ENCODE measurements at places on chromosomes 5 and 9. TPM values are rescaled to one million over a fixed set of nuclear protein-coding genes. Genes with fewer than 3 reads are reported as not detected.

RUFY1 gene
- 25.0 TPM for total RNA-seq

CRB2 gene
- total RNA-seq, result 9.8 TPM

RAD50 gene
- 40.6 TPM for total RNA-seq

PCDHB16 gene
- 2.4 TPM for total RNA-seq

DNA sequence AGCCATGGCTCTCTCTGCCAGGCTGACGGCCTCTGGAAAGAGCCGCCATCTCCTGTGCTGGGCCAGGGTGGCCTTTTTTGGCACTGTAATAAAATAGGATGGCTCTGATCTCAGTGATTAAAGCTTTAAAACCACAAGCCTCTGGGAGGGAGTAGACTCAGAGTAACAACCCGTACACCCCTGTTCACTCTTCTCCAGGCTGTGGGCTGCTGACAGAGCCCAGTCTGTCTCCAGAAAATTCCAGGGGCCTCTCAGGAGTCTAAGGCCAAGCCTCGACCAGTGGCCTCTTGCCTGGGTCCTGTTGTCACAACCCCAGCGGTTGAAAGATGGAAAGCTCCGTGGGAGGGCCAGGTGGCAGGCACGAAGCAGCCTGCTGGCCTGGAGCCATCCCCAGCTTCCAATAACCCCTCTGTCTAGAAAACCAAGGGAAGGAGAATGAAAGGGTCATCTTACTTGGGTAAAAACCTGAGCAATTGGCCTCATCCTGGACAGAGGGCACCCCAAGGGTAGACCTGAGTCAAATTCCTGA lies 286.7 kb upstream of the ZNF462 start:
- no peaks in the 10 kb centered on the region for H3K36me3 ChIP-seq
- H3K27me3 ChIP-seq, result no peaks in the 10 kb centered on the region
- no peak overlapping the region for H3K4me3 ChIP-seq
- no peak overlapping the region for H3K27ac ChIP-seq

DNA sequence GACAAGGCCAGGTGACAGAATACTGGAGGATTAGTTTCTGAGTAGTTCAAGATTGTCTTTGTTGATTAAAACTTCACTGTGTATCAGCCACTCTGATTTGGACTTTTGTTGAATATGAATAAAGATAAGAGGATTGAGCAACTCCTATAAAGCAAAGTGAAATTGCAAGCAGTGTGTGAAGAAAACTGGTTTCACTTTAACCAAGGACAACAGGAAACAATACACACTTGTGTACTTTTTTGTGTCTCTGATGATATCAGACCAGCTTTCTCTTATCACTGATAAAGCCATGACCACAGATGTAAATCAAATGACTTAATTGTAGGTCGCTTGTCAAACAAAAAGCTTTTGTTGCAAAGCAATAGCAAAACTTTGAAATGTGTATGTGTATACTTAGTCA lies 268.6 kb downstream of the FER start:
- H3K27ac ChIP-seq, result no peak overlapping the region
- H3K4me3 ChIP-seq, result no peak overlapping the region
- H3K36me3 ChIP-seq, result no peaks in the 10 kb centered on the region
- peaks cover 7% of the 10 kb centered on the region for H3K4me1 ChIP-seq

MACIR gene
- total RNA-seq, result 26.4 TPM

- no peaks in the 10 kb centered on the region for H3K36me3 ChIP-seq
- no peaks in the 10 kb centered on the region for H3K4me1 ChIP-seq
- H3K27me3 ChIP-seq, result no peaks in the 10 kb centered on the region
- no peak overlapping the region for H3K4me3 ChIP-seq
- no peak overlapping the region for H3K27ac ChIP-seq
Measured at GRCh38 chr5:58149345-58149744, 310.5 kb downstream of the PLK2 start.

DNA sequence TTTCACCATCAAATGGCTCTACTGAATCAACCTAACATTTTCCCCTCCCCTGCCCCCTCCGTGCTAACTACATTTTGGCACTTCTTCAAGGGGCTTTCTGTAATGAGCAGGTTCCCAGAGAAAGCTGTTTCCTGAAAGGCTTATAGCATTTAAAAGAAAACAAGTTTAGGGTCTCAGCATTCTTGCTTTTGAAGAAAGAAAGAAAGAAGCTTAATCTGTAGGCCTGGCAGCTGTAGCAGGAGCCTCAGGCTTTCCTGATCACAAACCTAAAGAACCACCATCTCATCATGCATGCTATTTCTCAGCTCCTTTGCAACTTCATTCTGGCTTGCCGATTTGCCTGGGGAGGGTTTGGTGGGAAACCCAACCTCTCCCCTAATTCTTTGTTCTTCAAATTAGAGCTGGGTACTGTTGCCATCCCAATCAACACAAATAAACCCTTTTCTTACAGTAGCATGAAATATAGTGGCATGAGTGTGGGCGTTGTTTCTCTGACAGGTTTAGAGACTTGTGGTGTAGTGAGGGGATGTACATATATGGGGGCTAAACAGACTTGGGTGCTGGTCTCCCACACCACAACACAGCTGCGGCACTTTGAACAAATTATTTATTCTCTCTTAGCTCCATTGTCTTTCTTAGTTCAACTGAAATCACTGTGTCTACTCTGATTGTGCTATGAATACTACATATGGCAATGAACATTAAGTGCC lies 160.5 kb upstream of the TNC start:
- H3K27me3 ChIP-seq, result no peaks in the 10 kb centered on the region
- DNase-seq, result no peak
- no peak overlapping the region for H3K27ac ChIP-seq
- no peaks in the 10 kb centered on the region for H3K36me3 ChIP-seq

DNA sequence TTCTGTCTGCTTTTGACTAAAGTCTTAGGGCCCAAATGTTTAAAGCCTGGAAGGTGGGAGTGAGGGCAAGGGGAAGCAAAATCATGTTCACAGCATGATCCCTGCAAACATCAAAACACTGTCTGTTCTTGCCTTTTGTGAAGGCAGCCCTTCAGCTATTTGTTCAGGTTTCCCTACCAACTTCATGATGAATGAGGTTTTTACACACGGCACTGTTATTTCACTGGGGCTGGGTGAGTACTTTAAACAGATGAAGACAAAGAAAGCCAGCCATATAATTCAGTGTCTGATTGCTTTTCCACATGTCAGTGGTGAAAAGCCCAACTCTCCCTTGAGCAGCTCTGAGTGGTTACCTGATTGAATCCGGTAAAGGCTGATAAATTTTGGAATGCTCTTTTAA lies 224.7 kb upstream of the GRAMD2B start:
- H3K27me3 ChIP-seq, result no peaks in the 10 kb centered on the region
- no peak for DNase-seq
- no peak overlapping the region for H3K27ac ChIP-seq
- no peaks in the 10 kb centered on the region for H3K36me3 ChIP-seq

CEL gene
- 1.0 TPM for total RNA-seq

DNA sequence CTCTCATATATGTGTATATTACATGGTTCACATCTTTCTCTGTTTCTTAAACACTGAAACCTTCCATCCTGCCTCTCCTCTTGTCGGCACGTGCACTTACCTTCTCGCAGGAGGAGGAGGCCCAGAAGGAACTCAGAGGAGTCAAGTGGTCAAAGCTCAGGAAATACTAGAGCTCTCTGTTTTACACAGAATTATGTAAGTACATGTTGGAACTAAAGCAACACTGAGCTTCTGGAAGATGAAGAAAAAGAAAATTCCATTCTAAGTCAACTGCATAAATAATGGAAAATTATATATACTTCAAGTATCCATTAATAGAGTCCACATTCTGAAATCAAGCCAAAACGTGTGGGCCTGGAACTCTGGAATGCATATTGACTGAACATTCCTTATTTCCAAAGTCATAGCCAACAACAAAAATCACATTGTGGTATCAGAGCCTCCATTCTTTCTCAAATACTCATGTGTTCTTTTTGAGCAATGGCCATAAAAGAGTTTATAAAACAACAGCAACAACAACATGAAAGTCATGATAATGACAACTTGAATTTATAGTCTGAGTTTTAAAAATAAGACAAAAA lies 121.5 kb upstream of the RAI14 start:
- no peak for DNase-seq
- no peak overlapping the region for H3K4me3 ChIP-seq
- H3K36me3 ChIP-seq, result no peaks in the 10 kb centered on the region
- no peak overlapping the region for H3K27ac ChIP-seq
- peaks cover 13% of the 10 kb centered on the region for H3K4me1 ChIP-seq

FGF1 gene
- total RNA-seq, result 0.21 TPM

PCDHGA7 gene
- 4.4 TPM for total RNA-seq

LECT2 gene
- total RNA-seq, result not detected
